ENCODE measurements at places on chromosomes 6 and 20. TPM values are rescaled to one million over a fixed set of nuclear protein-coding genes. Genes with fewer than 3 reads are reported as not detected.

GRCh38 chr6:26199773-26200764 is 112.8 kb downstream of the HFE start:
- no peak for DNase-seq

DNA sequence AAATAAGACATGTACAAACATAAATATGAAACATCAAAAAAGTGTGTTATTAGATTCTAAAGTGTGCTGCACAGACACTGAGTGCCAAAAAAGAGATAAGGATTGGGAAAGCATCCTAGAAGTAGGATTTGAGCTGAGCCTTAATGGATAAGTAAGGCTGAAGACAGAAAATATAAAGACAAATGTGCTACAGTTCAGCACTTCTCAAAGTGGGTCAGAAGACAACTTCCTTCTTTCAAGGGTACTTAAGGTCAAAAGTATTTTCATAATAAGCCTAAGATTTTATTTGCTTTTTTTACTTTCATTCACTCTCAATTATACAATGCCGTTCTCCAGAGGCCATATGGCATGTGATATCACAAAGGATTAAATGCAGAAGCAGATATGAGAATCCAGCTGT is 16.8 kb downstream of the USP45 start:
- no peak for DNase-seq

DNA sequence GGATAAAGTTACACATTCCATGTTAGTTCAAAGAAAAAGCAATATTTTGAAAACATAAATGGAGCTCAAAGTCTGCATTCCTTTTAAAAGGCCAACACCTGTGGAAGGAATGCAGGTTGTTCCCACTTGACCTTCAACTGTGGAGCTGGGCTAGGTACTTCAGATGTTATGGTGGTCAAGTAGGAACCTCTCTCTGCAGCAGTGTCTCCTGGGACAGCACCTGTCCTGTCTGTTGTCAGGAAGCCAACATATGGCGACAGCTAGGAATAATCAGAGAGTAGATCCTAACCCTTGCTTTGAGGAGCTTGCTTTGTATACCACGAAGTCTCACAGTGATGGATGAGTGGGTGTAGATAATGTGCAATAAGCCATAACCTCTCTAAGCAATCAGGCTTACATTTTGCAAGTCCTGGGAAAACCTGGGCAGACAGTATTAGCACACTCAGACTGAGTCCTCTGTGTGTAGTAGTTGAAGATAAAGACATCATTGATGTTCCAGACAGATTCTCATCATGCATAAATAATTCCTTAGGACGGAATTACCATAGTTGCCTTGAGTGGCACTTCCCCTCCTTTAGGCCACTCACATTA is 347.5 kb downstream of the PRL start:
- no peak for DNase-seq

GRCh38 chr6:165626711-165627110 is 36.3 kb downstream of the PDE10A start:
- DNase-seq: no peak

The ANGPT4 gene
- total RNA-seq: 1.0 TPM

GRCh38 chr6:163585932-163586437 is 171.5 kb downstream of the QKI start:
- DNase-seq: peak; percentile 57

DNA sequence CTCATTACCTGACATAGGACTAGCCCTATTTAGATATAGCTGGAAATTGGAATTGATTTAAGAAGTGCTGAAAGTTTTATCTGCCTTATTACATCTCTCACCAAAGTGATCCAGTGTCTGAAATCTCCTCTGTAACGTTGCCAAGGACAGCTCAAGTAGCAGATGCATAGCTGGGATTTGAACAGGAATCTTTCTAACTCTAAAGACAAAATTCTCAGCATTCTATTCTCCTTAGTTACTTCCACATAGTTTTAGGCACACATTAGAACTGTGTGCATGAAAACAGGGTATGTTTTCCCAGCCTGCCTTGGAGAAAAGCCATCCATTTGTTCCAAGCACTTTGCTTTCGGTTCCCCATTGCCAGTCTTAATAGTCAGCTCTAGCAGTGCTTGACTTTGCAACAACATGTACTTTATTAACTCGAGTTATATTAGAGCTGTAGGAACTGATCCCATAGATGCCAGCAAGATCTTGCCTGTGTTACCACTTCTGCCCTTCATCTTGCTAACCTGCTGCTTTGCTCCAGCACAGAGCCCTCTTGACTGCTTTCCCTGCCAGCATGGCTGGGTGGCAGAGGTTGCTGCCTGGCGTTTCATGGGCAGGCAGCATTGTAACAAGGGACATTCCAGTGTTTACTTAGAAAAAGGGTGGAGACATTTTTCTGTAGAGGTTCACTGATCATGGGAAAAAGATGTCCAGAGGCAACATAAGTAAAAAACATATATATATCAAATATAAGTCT is 56.1 kb upstream of the STMND1 start:
- DNase-seq: no peak

The VWA7 gene
- 6.3 TPM for total RNA-seq

GRCh38 chr6:82914511-82914910 is 151.1 kb downstream of the UBE3D start:
- no peak for DNase-seq

The POLR1H gene
- total RNA-seq: 18.9 TPM

The SLC35F1 gene
- not detected for total RNA-seq

The BMP7 gene
- total RNA-seq: not detected

The CLPSL2 gene
- total RNA-seq: not detected
